Liver (tissue), 10 donors: ENCODE measurements at places on chromosomes 16 and 17. TPM values are rescaled to one million over a fixed set of nuclear protein-coding genes. Genes with fewer than 3 reads are reported as not detected.

The ETV4 gene
- 0.08 TPM for total RNA-seq

The PABPN1L gene
- 0.09 TPM for total RNA-seq

The ASGR1 gene
- total RNA-seq: 127 TPM

The SOCS3 gene
- 16.1 TPM for total RNA-seq

The SCN4A gene
- total RNA-seq: 0.70 TPM

- DNase-seq: no peak
- H3K4me3 ChIP-seq: no peak overlapping the region
- H3K4me1 ChIP-seq: no peaks in the 10 kb centered on the region
- H3K36me3 ChIP-seq: peaks cover 52% of the 10 kb centered on the region
Measured at GRCh38 chr17:39529455-39529854, 68.2 kb downstream of the CDK12 start.

DNA sequence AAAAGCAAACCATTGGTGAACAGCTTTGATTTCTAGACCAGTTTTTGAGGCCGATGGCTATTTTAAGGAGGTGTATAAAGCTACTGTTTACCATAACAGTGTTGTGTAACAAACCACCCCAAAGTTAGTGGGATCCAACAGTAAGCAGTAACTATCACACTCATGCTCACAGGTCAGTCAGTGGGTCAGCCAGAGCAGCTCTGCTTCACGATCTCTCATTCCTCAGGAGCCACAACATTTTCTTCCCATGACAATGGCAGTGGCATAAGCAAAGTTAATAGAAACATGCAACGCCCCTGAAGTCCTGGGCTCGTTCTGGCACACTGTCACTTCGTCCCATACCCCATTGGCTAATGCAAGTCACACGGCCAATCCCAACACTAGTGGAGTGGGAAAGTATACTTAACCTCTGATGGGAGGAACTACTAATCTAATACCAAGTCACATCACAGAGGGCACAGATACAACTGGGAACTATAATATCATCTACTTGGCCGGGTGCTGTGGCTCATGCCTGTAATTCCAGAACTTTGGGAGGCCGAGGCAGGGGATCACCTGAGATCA is 28.0 kb upstream of the B4GALNT2 start:
- no peaks in the 10 kb centered on the region for H3K27me3 ChIP-seq
- H3K27ac ChIP-seq: no peak overlapping the region
- no peak for DNase-seq
- no peaks in the 10 kb centered on the region for H3K36me3 ChIP-seq

DNA sequence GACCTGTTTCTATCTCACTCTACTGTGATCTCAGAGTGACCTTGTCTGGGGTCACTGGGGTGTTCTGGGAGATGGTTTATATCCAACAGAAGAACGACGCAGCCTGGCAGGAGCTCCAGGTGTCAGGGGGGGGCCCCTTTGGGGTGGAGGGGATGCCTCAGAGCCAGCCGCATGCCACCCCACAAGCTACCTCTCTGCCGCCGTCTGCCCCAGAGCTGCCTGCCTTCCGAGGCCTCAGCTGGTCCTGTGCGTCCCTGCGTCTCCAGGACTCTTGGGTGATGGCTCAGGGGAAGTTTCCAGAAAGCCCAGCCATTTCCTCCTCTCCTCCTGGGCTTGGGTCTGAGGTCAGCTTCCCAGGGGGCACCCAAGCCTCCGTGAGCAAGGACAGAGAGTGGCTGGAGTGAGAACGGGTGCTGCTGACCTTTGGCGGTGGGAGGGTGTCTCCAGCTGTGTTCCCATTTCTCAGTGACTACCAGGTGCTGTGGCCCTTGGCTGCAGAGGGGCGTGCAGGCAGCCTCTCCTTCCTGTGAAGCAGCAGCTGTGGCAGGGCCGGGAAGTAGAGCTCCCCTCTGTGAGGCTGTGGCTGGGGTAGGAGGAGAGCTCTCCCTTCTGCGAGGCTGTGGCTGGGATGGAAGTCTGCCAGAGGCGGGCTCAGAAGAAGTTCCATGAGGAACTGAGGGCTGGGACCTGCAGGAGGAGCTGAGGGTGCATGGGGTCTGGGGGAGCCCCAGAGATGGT is 19.8 kb downstream of the JPH3 start:
- no peak overlapping the region for H3K4me3 ChIP-seq
- no peaks in the 10 kb centered on the region for H3K4me1 ChIP-seq
- H3K27ac ChIP-seq: no peak overlapping the region
- no peaks in the 10 kb centered on the region for H3K27me3 ChIP-seq

DNA sequence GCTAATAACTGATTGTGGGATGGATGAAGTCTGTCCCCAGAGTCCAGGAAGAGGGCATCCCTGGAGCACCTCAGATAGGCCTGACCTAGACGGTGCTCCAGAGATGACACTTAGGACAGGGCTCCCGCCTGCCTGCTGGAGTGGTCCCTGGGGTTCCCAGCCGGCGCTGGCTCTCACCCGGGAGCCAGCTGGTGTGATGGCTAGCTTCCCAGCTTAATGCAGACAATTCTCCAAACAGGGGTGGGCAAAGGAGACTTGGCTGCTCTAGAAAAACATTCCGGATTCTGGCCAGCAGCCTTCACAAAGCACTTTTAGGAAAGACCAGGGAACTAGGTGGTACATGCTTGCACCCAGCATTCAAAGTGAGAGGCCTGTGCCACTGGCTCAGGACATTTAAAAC is 18.6 kb downstream of the ACE start:
- no peak overlapping the region for H3K4me3 ChIP-seq
- no peak overlapping the region for H3K27ac ChIP-seq
- no peak for DNase-seq
- no peaks in the 10 kb centered on the region for H3K4me1 ChIP-seq
- H3K36me3 ChIP-seq: no peaks in the 10 kb centered on the region
- no peaks in the 10 kb centered on the region for H3K27me3 ChIP-seq

GRCh38 chr17:63945784-63946439 is 13.8 kb upstream of the CD79B start:
- H3K4me3 ChIP-seq: no peak overlapping the region
- H3K4me1 ChIP-seq: no peaks in the 10 kb centered on the region
- no peaks in the 10 kb centered on the region for H3K36me3 ChIP-seq
- no peak overlapping the region for H3K27ac ChIP-seq

DNA sequence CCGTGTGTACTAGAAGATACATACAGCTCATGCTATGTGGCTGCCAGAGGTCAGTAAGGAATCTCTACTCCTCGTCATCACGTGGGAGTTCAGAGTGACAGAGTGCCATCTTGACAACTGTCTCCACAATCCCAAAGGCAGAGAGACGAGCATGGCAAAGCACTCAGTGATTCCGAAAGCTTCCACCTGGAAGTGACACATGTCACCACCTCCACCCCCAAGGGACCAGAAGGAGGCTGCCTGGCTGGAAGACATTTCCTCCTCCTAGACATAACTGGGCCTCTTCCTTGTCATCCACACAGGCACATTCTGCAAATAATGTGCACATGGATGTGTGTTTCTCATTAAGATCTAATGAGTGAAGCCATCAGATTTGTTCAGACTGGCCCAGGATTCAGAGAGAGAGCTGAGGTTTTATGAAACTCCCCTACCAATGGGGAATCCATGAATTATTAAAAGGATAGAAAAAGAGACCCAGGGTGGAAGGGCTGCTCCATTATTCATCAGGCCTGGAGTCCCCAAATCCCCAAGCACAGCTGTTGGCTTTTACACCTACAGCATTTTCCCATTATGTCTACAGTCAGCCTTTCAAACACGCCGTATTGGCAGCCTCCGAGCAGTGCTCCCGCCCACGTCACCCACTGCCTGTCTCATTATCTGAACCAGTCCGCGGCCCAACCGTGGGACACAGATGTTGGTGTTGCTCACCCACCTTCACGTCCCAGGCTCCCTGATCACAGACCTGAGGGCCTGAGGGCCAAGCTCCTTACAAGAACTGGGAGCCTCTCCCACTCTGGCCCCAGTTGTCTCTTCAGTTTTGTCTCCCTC is 3.3 kb upstream of the CACNG5 start:
- no peaks in the 10 kb centered on the region for H3K27me3 ChIP-seq
- DNase-seq: no peak
- no peak overlapping the region for H3K4me3 ChIP-seq
- no peaks in the 10 kb centered on the region for H3K4me1 ChIP-seq
- no peak overlapping the region for H3K27ac ChIP-seq

GRCh38 chr17:47763913-47764582 is 31.0 kb downstream of the TBX21 start:
- DNase-seq: no peak
- no peak overlapping the region for H3K27ac ChIP-seq
- H3K27me3 ChIP-seq: no peaks in the 10 kb centered on the region

DNA sequence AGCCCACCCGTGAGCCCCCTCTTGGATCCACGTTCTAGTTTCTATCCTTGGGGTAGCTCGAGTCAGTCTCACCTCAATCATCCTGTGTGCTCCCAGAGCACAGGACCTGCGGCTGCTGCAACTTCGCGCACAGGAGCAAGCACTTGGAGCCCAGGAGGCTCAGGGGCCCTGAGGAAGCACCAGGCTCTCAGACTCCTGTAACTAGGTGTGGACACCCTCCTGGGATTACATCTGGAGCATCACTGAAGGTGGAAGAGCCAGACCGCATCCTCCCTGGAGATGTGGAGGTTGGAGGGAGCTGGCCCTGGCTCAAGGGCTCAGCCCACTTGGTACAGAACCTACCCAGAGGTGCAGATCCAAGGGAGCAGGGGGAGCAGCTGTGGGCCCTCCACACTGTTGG is 2.7 kb downstream of the HBQ1 start:
- peaks cover 3% of the 10 kb centered on the region for H3K27me3 ChIP-seq
- H3K36me3 ChIP-seq: no peaks in the 10 kb centered on the region
- H3K4me1 ChIP-seq: peaks cover 10% of the 10 kb centered on the region
- H3K27ac ChIP-seq: no peak overlapping the region
- no peak overlapping the region for H3K4me3 ChIP-seq
- no peak for DNase-seq

DNA sequence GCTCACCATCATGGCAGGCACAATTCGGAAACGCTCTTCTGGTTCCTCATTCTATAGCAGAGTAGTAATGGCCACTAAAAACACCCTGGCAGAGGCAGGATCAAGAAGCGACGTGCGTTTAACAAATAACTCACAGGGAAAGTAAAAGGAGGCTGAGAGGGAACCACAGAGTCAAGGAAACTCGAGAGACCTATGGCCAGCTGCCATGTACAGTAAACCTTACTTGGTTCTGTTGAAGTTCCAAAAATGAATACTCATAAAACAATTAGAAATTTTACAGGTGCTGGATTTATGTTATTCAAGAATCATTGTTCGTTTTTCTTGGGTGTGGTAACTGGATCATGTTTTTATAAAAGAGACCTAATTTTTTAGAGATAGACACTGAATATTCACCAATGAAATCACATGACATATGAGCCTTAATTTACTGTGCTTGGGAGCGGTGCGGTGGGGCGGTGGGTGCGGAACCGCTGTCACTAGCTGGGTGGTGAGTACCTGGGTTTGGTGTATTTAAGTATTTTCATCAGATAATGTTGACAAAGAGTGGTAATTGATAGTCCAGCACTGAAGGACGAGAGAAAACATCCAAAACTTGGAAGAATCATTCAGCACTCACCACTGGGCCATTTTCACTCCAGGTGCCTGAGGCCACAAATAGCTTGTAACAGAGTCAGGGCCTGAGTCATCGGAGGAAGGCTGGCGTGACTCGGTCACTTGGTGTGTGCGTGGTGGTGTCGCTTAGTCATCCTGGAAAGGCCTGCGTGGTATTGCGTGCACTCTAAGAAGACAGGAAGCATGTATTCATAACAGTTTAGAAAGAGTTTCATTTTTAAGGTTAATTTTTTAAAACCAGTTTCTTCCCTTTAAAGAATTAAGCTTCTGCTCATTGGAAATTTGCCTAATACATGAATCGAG is 135.4 kb upstream of the CHMP6 start:
- H3K36me3 ChIP-seq: no peaks in the 10 kb centered on the region
- H3K4me1 ChIP-seq: no peaks in the 10 kb centered on the region
- H3K27me3 ChIP-seq: no peaks in the 10 kb centered on the region

GRCh38 chr17:79626156-79626890 is 15.5 kb upstream of the RBFOX3 start:
- H3K36me3 ChIP-seq: no peaks in the 10 kb centered on the region
- H3K4me3 ChIP-seq: no peak overlapping the region
- DNase-seq: no peak
- H3K27me3 ChIP-seq: no peaks in the 10 kb centered on the region

GRCh38 chr16:29009050-29009837 is 24.4 kb downstream of the LAT start:
- H3K4me1 ChIP-seq: peaks cover 5% of the 10 kb centered on the region
- no peaks in the 10 kb centered on the region for H3K36me3 ChIP-seq
- no peaks in the 10 kb centered on the region for H3K27me3 ChIP-seq
- DNase-seq: peak; percentile 76
- H3K27ac ChIP-seq: no peak overlapping the region
